ENCODE measurements at places on chromosomes 3 and 15. TPM values are rescaled to one million over a fixed set of nuclear protein-coding genes. Genes with fewer than 3 reads are reported as not detected.

Gene P2RY12
- 1.5 TPM for polyA plus RNA-seq

Gene MOBP
- polyA plus RNA-seq: 0.60 TPM

- no peaks in the 10 kb centered on the region for H3K4me1 ChIP-seq
- no peaks in the 10 kb centered on the region for H3K36me3 ChIP-seq
- no peak for DNase-seq
- no peak overlapping the region for H3K4me3 ChIP-seq
- no peaks in the 10 kb centered on the region for H3K27me3 ChIP-seq
- no peak overlapping the region for H3K27ac ChIP-seq
Observed at GRCh38 chr3:194928227-194928626, 242.5 kb downstream of the FAM43A start.

GRCh38 chr15:60840703-60841411, 361.9 kb upstream of the ICE2 start:
- H3K4me3 ChIP-seq: no peak overlapping the region
- DNase-seq: no peak
- no peaks in the 10 kb centered on the region for H3K27me3 ChIP-seq

Measured in sigmoid colon (tissue), 7 donors.